ENCODE measurements at places on chromosomes 11 and 22.
A peak's percentile ranks its signal among the peaks of the same experiment; 100 is the strongest.

- no peak for DNase-seq
Observed at GRCh38 chr11:77371646-77372045, 70.2 kb upstream of the GDPD4 start.

DNA sequence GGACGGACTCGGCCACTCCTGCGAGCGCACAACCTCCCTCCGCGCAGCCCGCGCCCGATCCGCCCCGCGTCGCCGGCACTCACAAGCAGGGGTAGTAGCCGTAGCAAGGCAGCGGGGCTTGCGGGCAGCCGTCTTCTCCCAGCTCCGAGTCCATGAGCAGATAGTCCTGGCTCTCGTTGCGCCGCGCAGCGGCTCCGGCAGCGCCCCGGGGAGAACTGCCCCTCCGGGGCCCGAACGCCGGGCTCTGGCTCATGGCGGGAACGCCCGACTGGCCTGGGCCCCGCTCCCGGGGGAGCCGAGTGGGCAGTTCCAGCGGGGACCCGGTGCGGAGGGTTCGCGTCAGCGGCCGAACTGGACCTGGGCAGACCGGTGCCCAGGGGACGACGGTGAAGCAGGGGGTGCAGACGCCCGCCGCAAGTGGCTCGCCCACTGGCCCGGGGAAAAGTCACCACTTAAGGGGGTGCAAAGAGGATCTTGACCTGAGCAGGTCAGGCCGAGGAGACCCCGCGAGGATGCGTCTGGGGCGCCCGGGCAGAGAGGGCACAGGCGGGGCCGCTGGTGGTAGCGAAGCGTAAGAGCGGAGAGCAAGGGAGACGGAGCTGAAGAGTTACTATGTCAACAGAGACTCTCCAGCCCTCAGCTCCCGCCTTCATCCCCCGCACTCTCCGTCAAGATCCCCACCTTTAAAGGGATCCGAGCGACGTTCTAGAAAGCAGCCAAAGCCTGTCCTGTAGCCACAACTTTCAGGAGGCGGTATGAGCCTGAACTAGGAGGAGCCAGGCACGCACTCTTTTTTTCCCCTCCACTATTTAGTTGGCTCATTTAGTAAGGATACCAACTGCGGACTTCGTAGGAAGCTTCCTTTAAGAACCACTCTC is at the start of gene TRPC6:
Gene TRPC6, minus strand, starts transcription at position 757 of the 878 bp plus-strand sequence. Its CDS starts 504 bp downstream, at position 253.
- DNase-seq, result no peak

- no peak for DNase-seq
Observed at GRCh38 chr11:76577226-76577920, 93.2 kb downstream of the LRRC32 start.

- DNase-seq, result no peak
Observed at GRCh38 chr11:111969344-111969743, 32.2 kb downstream of the DIXDC1 start.

DNA sequence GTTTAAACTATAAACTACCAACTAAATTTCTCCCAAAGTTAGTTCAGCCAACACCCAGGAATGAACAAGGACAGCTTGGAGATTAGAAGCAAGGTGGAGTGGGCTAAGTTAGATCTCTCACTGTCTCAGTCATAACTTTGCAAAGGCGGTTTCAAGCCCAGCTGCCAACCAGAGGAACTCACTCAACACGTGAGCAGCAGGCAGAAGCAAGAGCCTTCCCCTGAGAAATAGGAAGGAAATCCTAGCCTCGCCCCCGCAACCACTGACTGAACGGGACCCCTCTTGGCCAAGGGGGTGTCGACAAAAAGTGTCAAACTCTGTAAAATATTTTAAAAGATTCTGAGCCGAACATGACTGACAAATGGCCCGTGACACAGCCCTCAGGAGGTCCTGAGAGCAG is 4.4 kb upstream of the KRTAP5-9 start:
- no peak for DNase-seq

DNA sequence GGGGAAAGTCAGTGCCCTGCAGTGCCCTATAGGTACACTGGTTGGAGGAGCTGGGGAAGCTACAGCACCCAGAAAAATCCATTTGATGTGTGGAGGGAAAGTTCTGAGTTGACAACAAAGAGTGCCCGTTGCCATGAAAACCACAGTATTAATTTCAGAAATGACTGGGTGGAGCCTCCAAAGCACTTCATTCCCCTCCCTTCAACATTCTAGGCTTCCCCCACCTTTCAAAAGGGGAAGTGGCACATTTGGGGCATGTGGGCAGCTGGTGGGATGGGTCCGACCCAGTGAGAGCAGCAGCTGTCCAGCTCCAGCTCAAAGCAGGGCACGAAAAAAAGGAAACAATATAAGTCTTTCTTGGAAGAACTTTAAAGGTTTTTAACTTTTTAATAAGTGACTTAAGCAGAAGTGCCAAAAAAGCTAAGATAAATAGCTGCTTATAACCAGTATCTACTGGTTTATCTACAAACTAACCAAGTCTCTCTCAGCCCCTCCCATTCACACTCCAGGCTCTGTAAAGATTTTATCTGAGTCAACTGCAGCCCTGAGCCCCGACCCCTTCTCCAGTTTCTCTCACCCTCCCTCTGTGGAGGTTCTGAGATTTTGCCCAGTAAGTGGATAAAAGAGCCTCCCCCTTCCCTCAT is 9.0 kb upstream of the AHNAK start:
- DNase-seq, result peak; percentile 87

DNA sequence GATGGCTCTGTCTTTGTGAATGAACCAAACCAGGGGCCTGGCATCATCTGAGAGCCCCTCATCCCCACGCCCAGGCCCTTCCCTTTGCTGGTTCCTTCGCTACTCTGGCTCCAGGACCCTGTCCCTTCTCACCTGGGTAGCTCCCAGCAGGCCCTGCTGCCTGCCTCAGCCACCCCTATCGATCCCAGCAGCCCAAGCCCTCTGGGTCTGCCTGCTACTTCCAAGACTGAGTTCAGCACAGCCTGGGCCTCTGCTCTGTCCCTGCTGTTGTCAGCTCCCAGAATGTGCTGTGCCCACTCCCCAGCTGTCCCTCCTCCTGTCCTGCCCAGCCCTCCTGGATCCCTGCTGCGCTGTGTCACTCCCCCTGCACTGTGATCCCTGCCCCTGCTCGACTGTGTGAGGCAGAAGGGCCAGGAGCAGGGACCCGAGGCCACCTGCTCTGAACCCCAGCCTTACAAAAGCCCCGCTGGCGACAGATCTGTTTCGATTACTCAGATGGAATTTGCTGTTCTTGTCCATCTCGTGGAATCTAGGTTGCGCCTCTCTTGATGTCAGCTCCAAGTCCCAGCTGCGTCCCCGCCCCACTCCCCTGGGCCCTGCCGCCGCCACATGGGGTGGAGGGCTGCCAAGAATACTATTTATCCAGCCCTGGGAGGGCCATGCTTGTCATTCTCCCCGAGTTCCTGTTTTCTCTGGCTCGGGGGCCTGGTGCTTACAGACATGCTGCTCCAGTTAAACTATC is 13.0 kb downstream of the MRPL21 start:
- no peak for DNase-seq

GRCh38 chr22:37896181-37896592 is 9.9 kb upstream of the MICALL1 start:
- DNase-seq, result peak; percentile 49

DNA sequence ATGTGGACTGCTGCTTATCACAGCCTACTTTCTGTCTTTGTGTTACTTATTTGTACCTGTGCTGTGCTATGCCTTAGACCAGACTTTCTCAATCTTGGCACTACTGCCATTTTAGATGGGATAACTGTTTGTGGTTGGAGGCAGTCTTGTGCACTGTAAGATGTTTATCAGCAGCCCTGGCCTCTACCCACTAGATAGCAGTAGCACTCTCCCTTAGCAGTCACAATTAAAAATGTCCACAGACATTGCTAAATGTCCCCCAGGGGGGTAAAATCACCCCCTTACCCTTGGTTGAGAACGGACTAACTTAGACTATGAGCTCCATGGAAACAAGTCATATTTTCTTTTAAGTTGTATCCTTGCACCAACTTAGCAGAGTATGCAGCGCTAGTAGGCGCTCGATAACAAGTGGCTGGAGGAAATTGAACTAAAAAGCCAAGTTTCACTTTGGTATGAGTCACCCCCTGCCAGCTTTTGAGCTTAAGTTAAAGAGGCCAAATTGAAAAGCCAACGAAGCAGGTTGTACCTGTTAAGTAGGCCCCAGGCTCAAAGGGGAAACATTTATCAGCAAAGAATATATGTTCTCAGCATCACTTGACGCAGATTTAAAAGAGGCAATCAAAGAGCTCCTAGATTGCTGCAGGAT is 304.8 kb upstream of the SORL1-AS1 start:
- no peak for DNase-seq

DNA sequence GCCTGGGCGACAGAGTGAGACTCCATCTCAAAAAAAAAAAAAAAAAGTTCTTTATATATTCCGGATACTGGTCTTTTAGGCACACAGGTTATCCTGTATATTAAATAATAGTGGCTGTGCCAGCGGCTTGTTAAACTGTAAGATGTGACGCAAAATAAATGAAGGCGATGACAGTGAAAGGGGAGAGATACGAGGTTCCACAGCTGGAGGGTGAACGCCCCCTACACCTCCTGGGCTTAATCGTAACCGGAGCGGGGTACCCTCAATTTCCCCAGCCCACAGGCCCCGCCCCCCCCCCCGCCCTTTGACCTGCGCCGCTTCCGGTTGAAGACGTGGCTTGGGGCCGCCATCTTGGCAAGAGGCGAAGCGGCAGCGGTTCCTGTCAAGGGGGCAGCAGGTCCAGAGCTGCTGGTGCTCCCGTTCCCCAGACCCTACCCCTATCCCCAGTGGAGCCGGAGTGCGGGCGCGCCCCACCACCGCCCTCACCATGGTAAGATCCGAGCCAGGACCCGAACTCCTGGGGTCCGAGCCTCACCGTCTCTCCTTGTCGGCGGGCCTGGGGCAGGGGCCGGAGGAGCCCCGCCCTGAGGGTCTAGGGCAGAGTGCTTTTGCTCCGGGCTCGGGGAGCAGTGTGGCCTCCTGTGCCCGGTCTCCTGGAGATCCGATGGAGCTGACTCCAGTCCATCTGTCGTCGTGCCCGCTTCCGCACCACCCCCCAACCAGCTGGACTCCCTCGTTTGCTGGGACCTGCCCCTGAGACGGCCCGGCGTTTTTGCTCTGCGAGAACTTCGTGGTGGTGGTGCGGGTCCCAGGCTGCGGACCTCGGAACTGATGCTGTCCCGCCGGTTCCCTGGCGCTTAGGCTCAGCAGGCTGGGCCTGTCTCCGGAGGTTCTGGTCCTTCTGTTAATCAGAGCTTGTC is at the start of gene ARCN1:
Gene ARCN1, plus strand, starts transcription at position 349 of the 920 bp plus-strand sequence. Its CDS starts 139 bp downstream, at position 488.
- peak; percentile 83 for DNase-seq

GRCh38 chr11:14022251-14022650 is 59.7 kb downstream of the SPON1 start:
- no peak for DNase-seq

DNA sequence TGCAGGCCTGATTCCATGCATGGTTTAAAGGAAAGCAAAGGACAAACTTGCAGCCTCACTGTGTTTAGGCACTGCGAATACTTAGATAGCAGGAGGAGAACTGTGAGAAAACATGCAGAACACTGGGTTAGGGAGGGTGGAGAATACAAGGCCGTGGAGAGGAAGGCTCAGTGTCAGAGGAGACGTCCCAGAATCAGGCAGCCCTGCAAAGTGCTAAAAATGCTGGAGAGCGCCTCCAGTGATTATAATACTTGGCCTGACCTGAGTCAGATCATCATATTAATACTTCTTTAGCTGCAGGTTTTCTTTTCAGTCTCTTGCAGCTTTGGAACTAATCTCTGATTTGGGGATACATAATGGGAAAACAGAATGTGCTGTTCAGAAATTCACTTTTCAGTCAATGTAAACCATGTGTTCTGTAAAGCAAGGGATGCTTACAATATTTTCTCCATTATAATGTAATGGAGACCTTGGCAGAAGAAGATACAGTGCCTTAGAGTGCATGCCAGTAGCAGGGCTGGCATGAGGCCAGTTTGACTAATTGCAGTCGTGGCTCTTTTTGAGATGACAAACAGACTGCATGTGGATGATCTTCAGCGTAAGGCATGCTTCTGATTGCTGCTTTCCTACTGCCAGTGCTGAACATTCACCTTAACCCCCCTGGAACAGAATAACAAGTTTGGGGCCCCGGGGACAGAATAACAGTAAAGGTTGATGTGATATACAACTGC is 16.8 kb downstream of the EXT2 start:
- DNase-seq, result no peak

GRCh38 chr22:36387709-36387958 is 133 bp downstream of the MYH9 start:
- no peak for DNase-seq

- DNase-seq, result no peak
Observed at GRCh38 chr11:27618281-27618915, 81.9 kb downstream of the BDNF start.

DNA sequence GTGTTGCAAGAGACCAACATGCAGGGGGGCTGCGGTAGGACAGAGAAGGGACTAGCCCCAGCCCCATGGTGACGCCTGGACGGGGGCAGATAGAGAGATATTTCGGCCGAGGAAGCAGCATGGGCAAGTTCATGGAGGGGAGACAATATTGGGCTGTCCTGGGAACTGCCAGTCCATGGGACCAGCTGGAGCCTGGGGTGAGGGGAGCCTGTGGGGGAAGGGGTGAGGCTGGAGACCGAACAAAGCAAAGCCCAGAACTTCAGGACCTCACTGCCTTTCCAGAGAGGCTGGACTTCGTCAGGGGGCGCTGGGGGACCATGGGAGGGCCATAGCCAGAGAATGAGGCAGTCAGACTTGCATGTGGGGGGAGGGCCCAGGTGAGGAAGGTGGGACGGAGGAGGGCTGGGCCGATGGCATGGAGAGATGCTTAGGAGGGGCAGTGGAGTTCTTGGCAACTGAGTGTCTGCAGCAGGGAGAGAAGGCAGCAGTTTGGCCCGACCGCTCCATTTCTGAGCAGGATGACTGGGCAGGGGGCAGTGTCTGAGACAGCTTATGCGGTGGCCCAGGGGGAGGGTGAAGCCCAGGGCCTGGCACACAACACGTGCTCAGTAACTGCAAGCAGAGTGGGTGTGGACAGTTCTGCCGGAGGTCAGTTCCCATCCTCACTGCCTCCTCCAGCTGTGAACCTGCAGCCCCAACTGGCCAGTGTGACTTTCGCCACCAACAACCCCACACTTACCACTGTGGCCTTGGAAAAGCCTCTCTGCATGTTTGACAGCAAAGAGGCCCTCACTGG is 712 bp downstream of the UPK3A start:
- no peak for DNase-seq

GRCh38 chr11:10735481-10736475 is 15.3 kb upstream of the CTR9 start:
- peak; percentile 87 for DNase-seq

DNA sequence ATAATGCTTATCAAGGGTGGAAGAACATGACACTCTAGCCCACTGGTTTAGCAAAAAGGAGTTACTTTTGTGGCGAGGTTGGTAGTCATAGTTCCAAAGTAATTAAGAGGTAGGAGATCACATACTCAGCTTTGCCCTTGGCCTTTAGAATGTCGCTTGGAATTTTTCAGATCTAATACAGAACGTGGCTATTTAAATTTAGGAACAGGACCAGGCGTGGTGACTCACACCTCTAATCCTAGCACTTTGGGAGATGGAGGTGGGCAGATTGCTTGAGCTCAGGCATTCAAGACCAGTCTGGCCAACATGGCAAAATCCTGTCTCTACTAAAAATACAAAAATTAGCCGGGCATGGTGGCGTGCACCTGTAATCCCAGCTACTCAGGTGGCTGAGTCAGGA is 26.1 kb upstream of the ZNRF3 start:
- no peak for DNase-seq

Measured in CD4-positive, alpha-beta T cell treated with Interferon gamma for 1 hour (primary cell).